ENCODE measurements at places on chromosomes 3 and 15. TPM values are rescaled to one million over a fixed set of nuclear protein-coding genes. Genes with fewer than 3 reads are reported as not detected.

Gene TAGLN3
- 46.6 TPM for total RNA-seq

Gene KIF15
- total RNA-seq: 83.4 TPM

Gene TRH
- 0.19 TPM for total RNA-seq

Gene PLA2G4D
- not detected for total RNA-seq

Gene NDN
- total RNA-seq: 70.9 TPM

Gene TGM5
- total RNA-seq: not detected

Gene SNURF
- 21.1 TPM for total RNA-seq

Gene GPR176
- total RNA-seq: 20.6 TPM

Gene ZNF620
- 23.6 TPM for total RNA-seq

Gene STRA6
- total RNA-seq: 3.1 TPM

DNA sequence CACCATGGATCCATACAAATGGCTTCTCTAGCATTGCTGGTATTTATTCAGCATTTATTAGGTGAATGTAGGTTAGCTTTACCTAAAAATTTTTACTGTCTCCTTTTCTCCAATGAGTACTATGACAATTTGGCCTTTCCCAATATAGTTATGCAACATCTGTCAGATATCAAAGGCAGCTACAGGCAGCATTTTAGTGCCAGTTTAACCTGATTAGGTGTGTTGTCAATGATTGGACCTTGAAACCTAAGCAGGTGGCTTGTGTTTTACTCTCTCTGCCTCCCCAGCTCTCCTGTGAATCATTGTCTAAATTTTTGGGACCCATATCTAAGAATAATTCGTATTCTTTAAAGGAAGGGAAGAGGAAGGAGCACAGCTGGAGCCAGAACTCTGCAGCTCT lies 228.9 kb downstream of the KBTBD8 start:
- no peak for DNase-seq

GRCh38 chr15:87843312-87843711 lies 413.2 kb downstream of the NTRK3 start:
- DNase-seq: no peak

DNA sequence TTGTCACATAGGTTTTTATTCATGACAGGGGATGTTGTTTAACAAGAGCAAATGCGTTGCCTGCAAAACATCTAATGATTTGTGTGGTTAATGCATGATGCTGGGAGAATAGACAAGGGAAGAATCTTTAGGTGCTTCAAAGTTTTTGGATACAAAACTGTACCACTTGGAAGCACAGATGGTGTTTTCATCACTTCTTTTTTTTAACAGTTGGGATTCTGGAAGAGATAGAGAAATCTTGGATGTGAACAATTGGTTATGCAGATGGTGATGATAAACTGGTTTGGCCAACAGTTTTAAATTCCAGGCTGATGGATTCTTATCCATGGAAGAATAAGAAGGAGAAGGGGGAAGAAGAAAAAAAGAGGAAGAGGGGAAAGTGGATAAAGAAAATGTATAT lies 379.4 kb downstream of the KCNH8 start:
- no peak for DNase-seq

DNA sequence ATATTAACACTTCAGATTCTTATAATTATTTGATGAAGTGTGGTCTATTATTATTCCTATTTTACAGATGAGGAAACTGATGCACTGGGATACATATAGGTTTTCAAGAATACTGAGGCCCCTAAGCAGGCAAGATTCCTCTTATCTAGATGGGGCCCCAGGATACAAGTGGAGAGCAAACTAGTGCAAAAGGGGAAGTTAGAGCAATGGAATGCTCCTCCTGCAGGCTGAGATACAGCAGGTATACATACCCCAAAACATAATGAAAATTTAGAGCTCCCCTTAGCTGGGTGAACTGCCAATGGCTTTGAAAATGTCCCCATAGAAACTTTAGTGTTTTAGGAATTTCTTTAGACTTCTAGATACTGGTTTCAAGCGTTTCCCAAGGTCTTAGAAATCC lies 247.1 kb downstream of the CHST2 start:
- DNase-seq: no peak

DNA sequence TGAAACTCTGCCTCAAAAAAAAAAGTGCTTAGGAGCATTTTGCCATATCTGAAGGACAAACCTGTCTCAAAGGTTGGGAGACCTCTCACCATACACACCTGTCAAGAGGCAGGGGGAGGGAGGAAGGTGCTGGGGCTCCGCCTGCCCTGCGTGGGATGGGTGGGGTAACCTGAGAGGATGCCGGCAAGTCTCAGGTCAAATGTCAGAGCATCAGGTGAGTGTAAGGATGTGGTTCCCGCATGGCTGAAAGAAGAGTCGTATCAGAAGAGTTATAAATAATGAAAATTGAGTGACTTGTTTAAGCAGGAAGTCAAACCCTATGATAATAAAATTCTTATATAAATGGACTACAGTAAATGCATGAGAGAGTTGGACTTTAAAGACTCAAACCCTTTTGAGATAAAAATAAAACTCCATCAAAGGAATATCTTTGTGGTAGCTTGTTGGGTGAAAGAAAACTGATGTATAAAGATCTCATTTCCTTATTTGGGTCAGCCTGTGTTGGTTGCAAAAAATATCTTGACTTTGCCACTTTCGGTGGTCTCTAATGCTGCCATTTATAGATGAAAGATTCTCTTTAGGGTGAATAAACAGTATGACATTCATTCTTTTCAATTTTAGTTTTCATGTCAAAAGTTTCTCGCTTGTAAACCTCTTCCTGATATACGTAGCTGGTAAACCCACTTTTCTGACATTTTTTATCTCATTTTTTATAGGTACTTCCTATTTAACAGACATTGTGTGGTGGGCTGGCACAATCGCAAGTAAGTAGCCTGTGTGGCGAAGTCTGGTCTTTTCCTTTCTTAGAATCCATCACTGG lies 23.8 kb downstream of the NIPA1 start:
- no peak for DNase-seq

DNA sequence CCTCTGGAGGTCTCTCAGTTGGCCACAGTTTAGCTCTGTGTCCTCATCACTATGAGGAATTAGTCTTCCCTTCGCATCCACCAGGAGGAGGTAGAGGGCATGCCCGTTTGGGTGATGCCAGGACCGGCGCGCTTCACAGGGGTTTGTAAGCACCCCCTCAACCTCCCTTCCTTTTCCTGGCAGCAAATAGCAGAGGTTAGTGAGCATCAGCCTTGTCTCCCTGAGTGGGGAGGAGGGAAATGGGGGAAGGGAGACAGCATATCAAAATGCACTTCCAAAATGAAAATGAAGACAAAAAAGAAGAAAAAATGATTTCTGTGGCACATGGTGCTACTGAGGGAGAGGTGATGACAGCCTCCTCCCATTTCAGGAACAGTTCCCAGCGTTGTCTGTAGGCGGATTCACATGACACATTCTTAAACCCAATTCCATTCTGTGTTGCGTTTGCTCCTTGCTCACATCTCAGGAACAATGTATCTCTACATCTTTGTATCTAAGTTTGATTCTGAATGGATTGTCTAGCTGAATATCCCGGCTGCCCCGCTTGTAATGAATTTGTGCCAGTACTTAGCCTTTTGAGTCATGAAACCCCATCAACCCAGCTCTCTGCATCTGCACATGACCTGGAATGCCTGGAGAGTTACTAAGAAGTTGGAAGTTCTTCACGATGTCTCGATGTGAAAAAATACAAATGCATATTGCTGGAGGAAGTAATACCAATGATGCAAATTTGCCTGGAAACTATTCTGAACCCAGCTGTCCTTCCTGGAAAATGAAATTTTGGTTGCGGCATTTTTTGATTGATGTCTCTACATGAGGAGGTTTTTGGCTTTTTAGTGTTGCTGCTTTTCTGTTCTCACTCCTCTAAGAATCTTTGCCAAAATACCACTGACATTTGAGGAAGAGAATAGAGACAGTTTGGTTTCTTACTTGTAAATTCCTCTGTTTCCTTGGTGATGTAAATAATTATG lies 45.2 kb downstream of the TYRO3 start:
- peak; percentile 88 for DNase-seq

GRCh38 chr3:80006315-80006714 lies 238.5 kb upstream of the ROBO1 start:
- no peak for DNase-seq

GRCh38 chr3:142022381-142022780 lies 127.0 kb downstream of the TFDP2 start:
- peak; percentile 7 for DNase-seq

DNA sequence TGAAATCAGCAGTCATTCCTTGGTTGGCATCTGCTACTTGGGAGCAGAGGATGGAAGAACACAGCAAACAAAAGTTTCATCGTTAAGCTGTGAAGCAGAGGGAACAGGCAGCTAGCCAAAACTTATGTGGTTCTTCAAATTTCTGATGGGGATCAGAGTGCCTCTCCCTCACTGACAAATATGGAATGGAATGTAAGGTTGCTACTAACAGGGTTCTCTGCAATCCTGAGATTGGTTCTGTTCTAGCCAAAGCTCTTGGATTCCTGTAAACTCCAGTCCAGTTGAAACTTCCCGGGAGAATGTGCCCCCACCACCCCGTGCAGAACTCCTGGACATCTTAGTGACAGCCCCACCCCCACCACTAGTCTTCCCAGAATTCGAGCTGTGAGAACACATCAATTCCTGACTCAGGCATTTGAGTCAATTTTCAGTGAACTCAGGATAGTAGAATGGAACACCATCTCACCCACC lies 55.9 kb upstream of the PHLDB2 start:
- DNase-seq: no peak

- no peak for DNase-seq
Measured at GRCh38 chr3:81789691-81790090, 28.2 kb upstream of the GBE1 start.

- peak; percentile 25 for DNase-seq
Measured at GRCh38 chr3:174862101-174862500, 3.0 kb downstream of the NAALADL2 start.

All from neural progenitor cell (in vitro differentiated cells).